Left ventricle myocardium inferior (tissue), 1 donor: ENCODE measurements at places on chromosomes 1 and 21. TPM values are rescaled to one million over a fixed set of nuclear protein-coding genes. Genes with fewer than 3 reads are reported as not detected.

The SLC30A1 gene
- 11.5 TPM for total RNA-seq

The SIPA1L2 gene
- 127 TPM for total RNA-seq

The ACKR1 gene
- total RNA-seq = 10.9 TPM

The HSD3B1 gene
- total RNA-seq = not detected

The ENAH gene
- 78.6 TPM for total RNA-seq

The PRR9 gene
- total RNA-seq = not detected

The NTMT2 gene
- 5.7 TPM for total RNA-seq

DNA sequence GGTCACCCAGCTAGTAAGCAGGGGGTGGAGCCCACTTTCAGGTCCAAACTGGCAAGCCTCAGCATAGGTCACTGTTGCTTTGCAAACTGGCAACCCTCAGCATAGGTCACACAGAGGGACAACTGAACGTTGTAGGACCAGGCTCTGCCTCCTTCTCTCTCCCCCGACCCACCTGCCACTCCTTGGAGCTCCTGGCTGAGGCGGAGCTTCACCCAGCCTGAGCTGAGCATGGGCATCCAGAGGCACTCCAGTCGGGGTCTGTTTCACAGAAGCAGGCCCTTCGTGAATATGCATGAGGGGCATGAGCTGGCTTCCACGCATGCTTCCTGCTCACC lies 24.2 kb downstream of the CAPZB start:
- no peaks in the 10 kb centered on the region for H3K36me3 ChIP-seq
- H3K4me1 ChIP-seq = peaks cover 93% of the 10 kb centered on the region
- H3K27me3 ChIP-seq = no peaks in the 10 kb centered on the region

DNA sequence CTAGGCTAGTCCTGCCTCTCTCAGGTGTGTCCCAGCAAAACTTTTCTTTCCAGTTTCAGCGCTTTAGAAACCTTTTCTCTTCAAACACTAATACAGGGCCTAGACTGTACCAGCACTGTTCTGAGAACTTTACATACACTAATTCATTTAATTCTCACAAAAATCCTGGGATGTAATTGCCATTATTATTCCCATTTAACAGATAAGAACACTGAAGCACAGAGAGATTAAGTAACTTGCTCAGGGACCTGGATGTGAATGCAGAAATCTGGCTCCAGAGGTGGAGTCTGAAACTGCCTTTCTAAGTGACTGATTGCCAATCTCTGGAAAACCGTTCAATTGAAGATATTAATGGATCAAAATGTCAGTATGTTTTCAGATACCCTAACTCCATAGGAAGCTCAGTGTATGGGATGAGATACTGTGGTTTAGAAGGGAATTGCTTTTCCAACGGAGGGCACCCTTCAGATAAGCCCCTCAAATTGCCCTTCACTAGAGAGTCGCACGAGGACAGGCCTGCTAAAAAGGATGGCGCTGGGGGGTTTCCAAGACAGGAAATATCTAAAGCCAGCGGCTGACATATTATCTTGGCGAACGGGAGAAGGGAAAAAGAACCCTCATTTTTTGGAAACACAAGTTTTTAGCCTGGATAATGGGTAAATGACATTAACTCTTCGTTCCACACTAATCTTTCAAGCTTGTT lies 698 bp upstream of the UCK2 start:
- H3K27me3 ChIP-seq = no peaks in the 10 kb centered on the region
- no peaks in the 10 kb centered on the region for H3K36me3 ChIP-seq
- no peak for DNase-seq
- H3K27ac ChIP-seq = peak overlapping the region; percentile 91

GRCh38 chr1:229271448-229272159 lies 693 bp downstream of the RAB4A start:
- H3K36me3 ChIP-seq = no peaks in the 10 kb centered on the region
- DNase-seq = peak; percentile 34
- H3K27ac ChIP-seq = peak overlapping the region; percentile 92
- H3K4me3 ChIP-seq = peak overlapping the region; percentile 82
- no peaks in the 10 kb centered on the region for H3K27me3 ChIP-seq

DNA sequence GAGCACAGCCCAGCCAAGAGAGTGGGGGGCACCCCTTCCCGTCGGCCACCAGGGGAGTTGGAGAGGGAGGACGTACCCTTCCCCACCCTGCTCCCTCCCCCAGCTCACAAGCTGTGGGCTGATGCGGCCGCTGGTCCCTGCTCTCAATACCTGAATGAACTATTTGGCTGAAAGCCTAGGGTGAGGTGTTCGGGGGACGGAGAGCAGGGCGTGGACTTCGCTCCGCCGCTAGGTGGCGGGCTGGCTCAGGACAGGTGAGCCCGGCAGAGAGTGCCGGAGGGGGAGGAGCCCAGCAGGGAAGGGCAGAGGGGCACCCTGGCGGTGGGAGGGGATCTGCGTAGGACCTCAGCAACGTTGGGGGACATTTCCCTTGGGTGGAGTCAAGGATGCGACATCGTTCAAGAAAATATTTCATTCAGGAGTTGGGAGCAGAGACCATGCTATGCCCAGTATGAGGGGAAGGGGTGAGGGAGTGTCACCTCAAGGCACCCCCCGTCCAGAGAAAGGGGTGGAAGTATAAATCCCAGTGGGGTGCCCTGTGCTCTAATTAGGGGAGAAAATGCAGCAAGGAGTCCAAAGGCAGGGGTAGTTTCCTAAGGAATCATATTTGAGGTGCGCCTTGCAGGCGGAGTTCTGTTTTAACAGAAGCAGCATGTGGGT lies 12.0 kb upstream of the RHBG start:
- DNase-seq = no peak
- no peaks in the 10 kb centered on the region for H3K4me1 ChIP-seq
- H3K27ac ChIP-seq = no peak overlapping the region
- H3K4me3 ChIP-seq = no peak overlapping the region

DNA sequence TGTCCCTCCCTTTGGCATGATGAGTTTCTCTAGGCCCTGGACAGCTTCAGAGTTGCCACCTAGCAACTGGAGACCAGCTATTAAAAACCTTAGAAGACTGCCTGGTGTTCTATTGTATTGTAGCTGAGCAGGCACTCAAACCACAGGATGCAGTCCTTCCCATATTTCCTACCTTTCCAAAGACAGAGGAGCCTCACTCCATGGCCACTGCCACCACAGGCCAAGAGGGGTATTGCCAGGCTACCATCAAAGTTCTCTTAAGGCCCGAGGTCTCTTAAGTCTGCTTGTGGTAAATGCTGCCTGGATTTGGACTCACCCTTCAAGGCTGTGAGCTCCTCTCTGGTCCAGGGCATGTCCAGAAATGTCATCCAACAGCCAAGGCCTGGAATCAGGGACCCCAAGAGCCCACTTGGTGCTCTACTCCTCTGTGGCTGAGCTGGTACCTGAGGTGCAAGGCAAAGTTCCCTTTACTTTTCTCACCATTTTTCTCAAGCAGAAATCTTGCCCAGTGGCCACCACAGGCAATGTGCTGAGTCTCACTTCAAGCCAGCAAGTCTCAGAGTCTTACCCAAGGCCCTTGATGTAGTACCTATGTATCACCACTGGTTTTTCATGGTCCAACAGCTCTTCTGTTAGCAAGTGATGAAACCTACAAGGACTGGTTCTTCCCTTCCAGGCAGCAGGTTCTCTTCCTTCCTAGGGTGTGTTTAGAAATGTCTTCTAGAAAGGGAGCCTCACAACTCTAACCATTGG lies 269.4 kb downstream of the AMY1C start:
- no peaks in the 10 kb centered on the region for H3K36me3 ChIP-seq
- H3K27ac ChIP-seq = no peak overlapping the region
- H3K4me1 ChIP-seq = no peaks in the 10 kb centered on the region
- no peak overlapping the region for H3K4me3 ChIP-seq

GRCh38 chr21:46153247-46154154 lies 1.9 kb downstream of the FTCD start:
- peak overlapping the region; percentile 54 for H3K4me3 ChIP-seq
- peaks cover 16% of the 10 kb centered on the region for H3K4me1 ChIP-seq
- peak overlapping the region; percentile 47 for H3K27ac ChIP-seq
- no peaks in the 10 kb centered on the region for H3K27me3 ChIP-seq
- no peaks in the 10 kb centered on the region for H3K36me3 ChIP-seq

GRCh38 chr1:201436393-201436792 lies 14.9 kb upstream of the TNNI1 start:
- H3K27me3 ChIP-seq = no peaks in the 10 kb centered on the region
- DNase-seq = no peak
- no peak overlapping the region for H3K4me3 ChIP-seq
- H3K4me1 ChIP-seq = peaks cover 12% of the 10 kb centered on the region
- no peak overlapping the region for H3K27ac ChIP-seq
- H3K36me3 ChIP-seq = no peaks in the 10 kb centered on the region

GRCh38 chr1:66633159-66633558 lies 99.2 kb downstream of the SGIP1 start:
- DNase-seq = no peak
- H3K4me1 ChIP-seq = no peaks in the 10 kb centered on the region
- H3K4me3 ChIP-seq = no peak overlapping the region
- H3K27ac ChIP-seq = no peak overlapping the region
- H3K27me3 ChIP-seq = no peaks in the 10 kb centered on the region

GRCh38 chr1:87325982-87326738 lies 2.5 kb upstream of the LMO4 start:
- no peak for DNase-seq
- no peaks in the 10 kb centered on the region for H3K27me3 ChIP-seq
- no peaks in the 10 kb centered on the region for H3K36me3 ChIP-seq
- H3K4me3 ChIP-seq = no peak overlapping the region
- peaks cover 32% of the 10 kb centered on the region for H3K4me1 ChIP-seq

DNA sequence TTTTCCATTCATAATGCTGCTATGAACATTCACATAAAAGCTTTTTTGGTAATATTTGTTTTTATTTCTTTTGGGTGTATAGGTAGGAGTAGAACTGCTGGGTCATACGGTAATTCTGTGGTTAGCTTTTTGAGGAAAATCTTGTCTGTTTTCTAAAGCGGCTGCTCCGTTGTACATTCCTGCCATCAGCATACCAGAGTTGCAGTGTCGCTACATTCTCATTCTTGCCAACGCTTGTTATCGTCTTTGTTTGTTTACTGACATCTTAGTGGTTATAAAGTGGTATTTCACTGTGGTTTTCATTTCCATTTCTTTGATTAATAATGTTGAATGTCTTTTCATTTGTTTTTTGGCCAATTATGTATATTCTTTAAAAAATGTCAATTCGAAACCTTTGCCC lies 469.8 kb upstream of the ZP4 start:
- H3K27ac ChIP-seq = no peak overlapping the region
- H3K27me3 ChIP-seq = no peaks in the 10 kb centered on the region
- H3K4me3 ChIP-seq = no peak overlapping the region
- H3K4me1 ChIP-seq = no peaks in the 10 kb centered on the region

DNA sequence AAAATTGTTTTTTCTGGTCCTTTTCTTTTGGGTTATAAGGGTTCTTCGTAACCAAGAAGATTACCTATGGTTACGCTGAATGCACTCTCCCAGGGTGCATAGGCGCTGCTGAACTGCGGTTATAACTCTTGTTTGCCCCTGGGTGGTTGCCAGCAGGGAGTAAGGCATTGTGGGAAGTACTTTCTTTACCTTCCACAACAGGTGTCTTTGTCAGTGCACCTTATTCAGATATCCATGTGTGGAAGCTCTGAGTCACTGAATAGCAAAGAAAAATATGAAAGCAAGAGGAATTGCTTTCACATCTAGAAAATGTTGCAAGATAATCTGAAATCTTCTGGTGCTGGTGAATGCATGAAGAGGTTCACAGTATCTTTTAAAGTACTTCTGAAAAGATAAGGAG lies 124.4 kb upstream of the CACYBP start:
- H3K4me1 ChIP-seq = no peaks in the 10 kb centered on the region
- H3K36me3 ChIP-seq = no peaks in the 10 kb centered on the region
- no peaks in the 10 kb centered on the region for H3K27me3 ChIP-seq

DNA sequence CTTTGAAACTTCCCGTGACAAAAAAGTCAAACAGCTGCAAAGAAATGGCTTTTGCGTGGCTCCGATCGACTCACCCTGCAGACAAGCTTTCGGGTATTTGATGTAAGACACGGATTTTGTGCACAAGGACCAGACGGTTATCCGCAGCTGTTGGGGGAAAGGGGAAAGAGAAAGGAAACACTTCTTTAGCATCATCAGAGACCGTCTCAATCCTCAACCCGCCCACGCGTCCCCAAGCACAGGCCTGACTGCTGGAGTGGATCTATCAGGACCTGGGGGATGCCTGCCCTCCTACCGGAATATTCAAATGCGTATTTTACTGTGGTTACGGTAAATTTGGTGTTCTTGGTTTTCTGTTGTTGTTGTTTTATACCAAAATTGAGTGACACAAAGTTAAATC lies 11.2 kb downstream of the WRAP73 start:
- no peak overlapping the region for H3K27ac ChIP-seq
- peak; percentile 2 for DNase-seq
- no peak overlapping the region for H3K4me3 ChIP-seq
- no peaks in the 10 kb centered on the region for H3K27me3 ChIP-seq

DNA sequence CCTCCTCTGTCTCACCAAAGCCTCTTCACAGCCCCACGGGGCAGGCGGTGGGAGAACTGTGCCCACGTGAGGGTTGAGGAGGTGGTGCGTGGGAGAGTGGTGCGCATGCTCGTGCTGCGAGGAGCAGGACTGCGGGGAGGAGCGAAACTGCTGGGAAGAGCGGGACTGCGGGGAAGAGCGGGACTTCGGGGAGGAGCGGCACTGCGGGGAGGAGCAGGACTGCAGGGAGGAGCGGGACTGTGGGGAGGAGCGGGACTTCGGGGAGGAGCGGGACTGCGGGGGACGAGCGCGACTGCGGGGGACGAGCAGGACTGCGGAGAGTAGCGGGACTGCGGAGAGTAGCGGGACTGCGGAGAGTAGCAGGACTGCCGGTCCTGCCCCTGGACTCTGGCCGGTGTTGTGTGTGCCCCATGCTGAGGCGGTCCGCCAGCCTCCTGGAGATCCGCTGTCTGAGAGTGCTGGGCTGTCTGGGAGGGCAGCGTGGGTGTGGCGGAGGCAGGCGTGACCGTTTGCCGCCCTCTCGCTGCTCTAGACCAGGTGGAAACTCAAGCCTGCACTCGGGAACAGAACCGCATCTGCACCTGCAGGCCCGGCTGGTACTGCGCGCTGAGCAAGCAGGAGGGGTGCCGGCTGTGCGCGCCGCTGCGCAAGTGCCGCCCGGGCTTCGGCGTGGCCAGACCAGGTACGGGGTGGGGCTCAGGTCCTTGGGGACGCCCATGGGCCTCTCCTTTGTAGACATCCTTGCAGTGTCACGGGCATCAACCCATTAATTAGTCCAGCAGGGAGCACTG lies 24.6 kb downstream of the TNFRSF1B start:
- H3K36me3 ChIP-seq = peaks cover 42% of the 10 kb centered on the region
- H3K27me3 ChIP-seq = peaks cover 6% of the 10 kb centered on the region
- DNase-seq = no peak
- no peak overlapping the region for H3K27ac ChIP-seq
- peaks cover 31% of the 10 kb centered on the region for H3K4me1 ChIP-seq

- H3K27me3 ChIP-seq = peaks cover 21% of the 10 kb centered on the region
- H3K4me3 ChIP-seq = peak overlapping the region; percentile 17
- H3K27ac ChIP-seq = no peak overlapping the region
- no peak for DNase-seq
- peaks cover 7% of the 10 kb centered on the region for H3K4me1 ChIP-seq
- no peaks in the 10 kb centered on the region for H3K36me3 ChIP-seq
Measured at GRCh38 chr1:53470584-53470983, 11.4 kb downstream of the DMRTB1 start.
